GM23338 (cell line): ENCODE measurements at places on chromosomes 12 and 14.

- DNase-seq, result no peak
- H3K27ac ChIP-seq, result no peak overlapping the region
- no peak overlapping the region for H3K4me3 ChIP-seq
- no peaks in the 10 kb centered on the region for H3K36me3 ChIP-seq
Measured at GRCh38 chr12:59388694-59389093, 207.1 kb upstream of the SLC16A7 start.

GRCh38 chr12:112381883-112382796, at the start of gene HECTD4:
Gene HECTD4, minus strand, starts transcription at chr12:112382431. Its CDS starts 303 bp downstream, at chr12:112382128.
- peak within 1 kb of the TSS; percentile 92 for H3K4me3 ChIP-seq
- peak; percentile 97 for DNase-seq
- H3K27ac ChIP-seq, result 0 out of 2 replicates have a peak within 1 kb of the TSS, but pooled peaks have one; percentile 74
- H3K27me3 ChIP-seq, result no peaks in the 10 kb centered on the region

DNA sequence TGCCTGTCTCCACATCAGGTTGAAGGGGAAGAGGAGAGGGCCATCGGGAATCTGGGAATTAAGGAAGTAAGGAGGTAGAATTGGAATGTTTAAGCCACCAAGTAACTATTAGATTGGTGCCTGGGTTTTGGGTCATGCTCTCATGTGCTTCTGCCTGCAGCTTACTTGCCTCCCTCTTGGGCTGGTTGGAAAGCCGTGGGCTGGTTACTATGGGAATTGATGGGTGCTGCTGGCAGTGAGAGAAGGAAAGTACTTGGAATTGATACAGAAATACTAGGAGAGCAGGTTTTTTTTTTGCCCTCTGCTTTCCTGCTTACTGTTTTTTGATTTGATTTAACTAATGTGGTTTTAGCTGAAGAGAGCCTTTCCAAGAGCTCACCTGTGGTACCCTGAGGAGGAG, 493.5 kb upstream of the RGS6 start:
- no peaks in the 10 kb centered on the region for H3K36me3 ChIP-seq
- no peak overlapping the region for H3K27ac ChIP-seq
- no peaks in the 10 kb centered on the region for H3K27me3 ChIP-seq

DNA sequence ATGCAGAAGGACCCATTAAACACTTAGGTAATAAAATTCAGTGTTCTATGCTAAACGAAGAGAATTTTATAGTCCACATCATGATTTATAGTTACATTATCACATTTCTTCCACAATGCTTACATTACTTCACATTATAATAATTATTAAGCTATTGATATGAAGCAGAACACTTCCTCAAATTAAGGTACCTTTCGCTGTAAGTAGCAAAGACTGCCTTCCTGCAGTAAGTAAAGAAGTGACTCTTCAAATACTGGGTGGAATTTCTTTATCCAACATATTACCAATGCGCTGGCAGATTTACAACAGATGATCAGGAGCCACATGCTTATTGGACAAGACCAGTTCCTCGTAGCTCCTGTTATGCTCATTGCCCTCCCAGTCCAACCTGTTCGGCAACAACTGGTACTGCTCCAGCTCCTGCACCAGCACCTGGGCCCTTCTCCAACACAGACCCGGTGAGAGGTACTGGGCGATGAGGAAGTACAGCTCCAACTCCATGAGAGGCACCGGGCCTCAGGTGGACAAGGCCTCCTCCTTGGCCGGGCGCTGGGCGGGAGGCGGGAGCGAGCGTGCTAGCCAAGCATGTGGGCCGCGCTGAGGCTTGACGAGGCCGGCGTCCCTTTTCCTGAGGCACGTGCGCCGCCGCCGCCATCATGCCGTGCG, 210.7 kb upstream of the ATP2B1 start:
- H3K27ac ChIP-seq, result no peak overlapping the region
- DNase-seq, result no peak
- H3K4me1 ChIP-seq, result peaks cover 20% of the 10 kb centered on the region; the same call in 1 of the 2 replicates
- H3K36me3 ChIP-seq, result no peaks in the 10 kb centered on the region
- no peak overlapping the region for H3K4me3 ChIP-seq

DNA sequence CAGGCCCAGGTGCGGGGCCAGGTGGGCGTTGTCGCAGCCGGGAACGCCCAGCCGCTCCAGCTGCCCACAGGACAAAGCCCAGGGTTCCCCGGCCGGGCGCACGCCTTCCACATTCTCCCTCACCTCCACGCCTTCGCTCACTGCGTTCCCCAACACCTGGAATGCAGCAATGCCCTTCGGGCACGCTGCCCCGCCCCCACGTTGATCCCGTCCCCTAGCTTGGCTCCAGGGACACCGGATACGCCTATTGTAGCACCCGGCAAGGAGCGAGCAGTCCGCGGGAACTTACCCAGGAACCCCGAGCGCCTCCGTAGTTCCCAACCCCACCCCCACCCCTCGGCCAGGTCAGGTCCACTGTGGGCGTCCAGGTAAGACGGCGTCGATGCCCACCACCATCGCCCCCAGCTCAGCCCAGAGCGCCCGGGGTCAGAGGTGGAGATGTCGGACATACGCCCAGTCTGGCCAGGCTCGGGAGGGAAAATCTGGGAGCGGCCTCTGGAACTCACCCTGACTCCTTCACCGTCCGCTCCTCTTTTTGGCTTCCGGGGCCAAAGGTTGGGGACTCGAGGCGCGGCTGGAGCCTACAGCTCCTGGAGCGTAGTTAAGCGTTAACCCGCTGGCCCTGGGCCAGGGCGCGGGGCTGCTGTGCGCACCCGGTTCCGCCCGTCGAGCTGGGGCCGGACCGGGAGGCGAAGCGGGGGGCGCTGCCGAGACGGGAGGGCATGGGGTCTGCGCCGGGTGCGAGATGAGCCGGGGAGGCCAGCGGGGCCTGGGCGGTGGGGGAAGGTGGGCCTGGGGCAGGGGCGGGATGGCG, 594 bp upstream of the CEP170B start:
- H3K36me3 ChIP-seq, result no peaks in the 10 kb centered on the region
- peak overlapping the region; percentile 96 for H3K27ac ChIP-seq
- peak overlapping the region; percentile 90 for H3K4me3 ChIP-seq
- peaks cover 6% of the 10 kb centered on the region; the same call in 1 of the 2 replicates for H3K4me1 ChIP-seq
- no peaks in the 10 kb centered on the region for H3K27me3 ChIP-seq

- no peaks in the 10 kb centered on the region for H3K4me1 ChIP-seq
- no peak for DNase-seq
- H3K27ac ChIP-seq, result no peak overlapping the region
Measured at GRCh38 chr12:108542320-108542719, 18.7 kb downstream of the SART3 start.

GRCh38 chr12:120242971-120243699, 22.4 kb downstream of the PXN start:
- H3K4me3 ChIP-seq, result no peak overlapping the region
- no peaks in the 10 kb centered on the region; the same call in 1 of the 2 replicates for H3K36me3 ChIP-seq
- no peaks in the 10 kb centered on the region for H3K27me3 ChIP-seq
- no peak overlapping the region for H3K27ac ChIP-seq
- DNase-seq, result no peak
